ENCODE measurements at places on chromosomes 5 and 9.

DNA sequence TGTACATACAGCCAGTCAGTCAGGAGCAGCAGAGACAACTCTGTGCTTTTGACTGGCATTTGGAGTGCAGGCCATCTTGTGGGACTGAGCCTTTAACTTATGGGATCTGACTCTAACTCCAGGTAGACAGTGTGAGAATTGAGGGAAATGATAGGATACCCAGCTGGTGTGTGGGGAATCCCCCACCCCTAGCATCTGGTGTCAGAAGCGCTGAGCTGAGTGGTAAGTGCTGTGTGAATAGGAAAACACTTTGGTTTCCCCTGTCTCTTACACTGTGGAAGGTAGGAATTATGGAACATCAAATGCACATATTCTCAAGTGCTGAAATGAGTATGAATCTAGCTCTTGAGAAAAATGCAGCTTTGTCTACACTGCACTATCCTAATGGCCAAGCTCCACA lies 43.9 kb downstream of the CCDC125 start:
- DNase-seq = no peak

GRCh38 chr9:17653947-17654465 lies 75.1 kb downstream of the SH3GL2 start:
- no peak for DNase-seq

DNA sequence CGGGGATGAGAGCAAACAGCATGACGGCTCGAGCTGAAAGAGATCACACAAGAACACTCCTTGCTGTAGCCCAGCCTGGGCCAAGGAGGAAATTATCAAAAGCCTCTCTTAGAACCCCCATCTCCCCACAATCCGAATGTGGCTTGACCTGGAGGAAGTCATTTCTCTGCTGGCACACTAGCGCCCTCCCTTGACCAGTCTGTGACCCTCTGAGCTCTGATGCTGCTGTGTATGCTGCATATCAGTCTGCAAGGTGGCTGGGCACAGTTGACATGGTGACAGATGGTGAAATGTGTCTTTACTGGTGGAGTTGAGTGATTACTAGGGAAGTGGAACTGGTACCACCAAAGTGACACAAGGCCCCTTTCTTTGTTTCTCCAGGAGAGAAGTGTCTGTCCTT lies 3.3 kb downstream of the SLC46A2 start:
- no peak for DNase-seq

GRCh38 chr5:65623482-65623881 lies 651 bp downstream of the TRIM23 start:
- DNase-seq = no peak

- DNase-seq = no peak
Observed at GRCh38 chr9:110266795-110267194, 10.5 kb upstream of the TXN start.

DNA sequence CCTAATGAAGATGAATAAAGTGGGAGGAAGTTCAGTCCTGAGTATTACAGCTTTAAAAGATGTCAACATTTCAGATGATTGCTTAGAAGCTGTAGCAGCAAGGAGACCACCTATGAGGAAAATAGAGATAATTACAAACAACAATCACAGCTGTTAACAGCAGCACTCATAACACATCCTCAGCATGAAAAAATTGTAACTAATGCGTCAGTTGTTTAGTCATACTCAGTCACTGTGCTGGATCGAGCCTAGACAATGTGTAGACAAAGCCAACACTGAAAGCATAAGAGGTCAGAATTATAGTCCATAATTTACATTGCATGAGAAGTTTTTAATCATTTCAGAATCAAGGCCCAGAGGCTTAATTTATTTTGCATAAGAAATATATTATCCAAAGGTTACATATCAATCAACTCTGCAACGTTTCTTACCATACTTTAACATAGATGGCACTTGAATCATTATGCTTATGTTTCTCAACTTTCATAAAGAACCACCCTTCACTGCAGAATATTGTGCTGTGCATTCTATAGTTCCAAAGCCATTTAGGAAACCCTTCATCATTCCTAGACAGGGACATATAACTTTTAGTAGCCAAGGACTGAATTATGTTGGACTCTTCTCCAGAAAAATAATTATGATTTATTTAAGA lies 60.2 kb upstream of the HAPLN1 start:
- no peak for DNase-seq

- no peak for DNase-seq
Observed at GRCh38 chr9:129221979-129222635, 44.0 kb upstream of the IER5L start.

DNA sequence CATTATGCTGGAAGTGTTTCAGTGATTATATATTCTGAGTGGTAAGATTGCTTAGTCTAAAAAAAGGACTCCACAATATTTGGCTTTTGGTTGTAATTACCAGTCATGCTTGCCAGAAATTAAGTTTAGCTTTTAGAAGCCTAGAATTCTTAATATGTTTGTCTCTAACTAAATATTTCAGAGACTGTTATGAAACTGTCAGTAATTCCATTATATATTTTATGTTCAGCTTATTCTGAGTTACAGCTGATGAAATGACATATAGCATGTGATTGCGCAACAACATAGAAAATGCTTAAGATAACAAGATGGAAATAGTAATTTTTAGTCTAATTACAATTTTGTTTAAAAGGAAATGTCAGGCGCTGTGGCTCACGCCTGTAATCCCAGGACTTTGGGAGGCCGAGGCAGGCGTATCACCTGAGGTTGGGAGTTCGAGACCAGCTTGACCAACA lies 44.2 kb downstream of the KIAA1958 start:
- no peak for DNase-seq

GRCh38 chr5:162119801-162120200 lies 52.2 kb downstream of the GABRG2 start:
- no peak for DNase-seq

- no peak for DNase-seq
Observed at GRCh38 chr5:170709640-170710039, 73.9 kb upstream of the GABRP start.

DNA sequence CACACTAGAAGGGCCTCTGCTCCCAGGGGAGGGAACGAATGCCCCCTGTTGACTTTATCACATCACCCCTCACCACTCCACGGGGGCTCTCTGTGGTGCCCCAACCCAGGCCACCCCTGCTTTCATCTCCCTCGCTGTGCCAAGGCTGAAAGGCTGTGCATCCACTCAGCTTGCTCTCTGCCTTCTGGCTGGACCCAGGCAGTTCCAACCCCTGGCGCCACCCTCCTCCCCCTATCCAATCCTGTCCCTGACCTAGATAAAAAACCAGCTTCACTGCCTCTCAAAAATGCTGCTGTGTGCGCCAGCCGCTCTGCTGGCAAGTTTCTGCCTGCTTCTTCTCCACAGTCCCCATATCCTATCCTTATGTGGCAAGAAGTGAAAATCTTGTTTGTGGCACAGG lies 22.4 kb upstream of the CORO2A start:
- no peak for DNase-seq

DNA sequence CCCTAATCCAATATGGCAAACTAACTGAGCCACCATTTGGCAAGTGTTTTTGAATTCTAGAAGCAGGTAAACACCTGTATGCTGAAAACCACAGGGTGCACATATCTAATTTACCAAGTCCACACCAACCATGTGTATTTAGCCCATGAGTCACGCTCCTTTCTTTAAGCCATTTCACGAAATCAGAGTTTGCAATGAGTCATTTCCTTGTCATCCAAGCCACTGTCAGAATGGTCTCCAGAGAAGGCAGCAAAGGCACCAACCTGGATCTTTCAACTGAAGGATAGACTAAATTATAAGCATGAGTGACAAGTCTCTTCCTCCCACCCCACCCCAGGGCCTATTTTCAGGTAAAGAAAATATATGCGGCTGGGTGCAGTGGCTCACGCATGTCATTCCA lies 110.0 kb downstream of the PAX5 start:
- DNase-seq = no peak

GRCh38 chr5:38018016-38018415 lies 178.2 kb upstream of the GDNF start:
- DNase-seq = no peak

GRCh38 chr5:79873187-79873586 lies 117.9 kb downstream of the MTX3 start:
- no peak for DNase-seq

- DNase-seq = no peak
Observed at GRCh38 chr9:134404376-134405358, 78.4 kb downstream of the RXRA start.

DNA sequence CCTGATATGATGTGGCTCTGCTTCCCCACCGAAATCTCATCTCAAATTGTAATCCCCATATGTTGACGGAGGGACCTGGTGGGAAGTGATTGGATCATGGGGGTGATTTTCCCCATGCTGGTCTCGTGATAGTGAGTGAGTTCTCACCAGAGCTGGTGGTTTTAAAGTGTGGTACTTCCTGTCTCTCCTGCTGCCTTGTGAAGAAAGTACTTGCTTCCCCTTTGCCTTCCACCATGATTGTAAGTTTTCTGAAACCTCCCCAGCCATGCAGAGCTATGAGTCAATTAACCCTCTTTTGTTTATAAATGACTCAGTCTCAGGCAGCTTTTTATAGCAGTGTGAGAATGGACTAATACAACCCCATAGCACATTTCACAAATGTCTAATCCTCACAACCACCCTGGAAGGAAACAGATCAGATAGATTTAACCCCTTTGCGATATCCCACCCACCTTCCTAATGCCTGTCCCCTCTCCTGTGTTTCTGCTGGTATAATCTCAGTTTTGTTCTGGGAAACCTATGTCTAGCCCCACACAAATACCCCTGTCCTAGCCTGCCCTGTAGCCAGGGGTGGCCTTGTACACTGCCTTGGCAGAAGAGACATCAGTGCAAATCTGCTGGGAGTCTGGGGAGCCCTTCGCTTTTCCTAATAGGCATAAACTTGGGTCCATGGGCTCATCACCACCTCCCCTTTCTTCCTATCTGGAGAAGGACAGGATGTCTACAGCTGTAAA lies 157.0 kb upstream of the RAI14 start:
- DNase-seq = no peak

GRCh38 chr9:120080849-120081248 lies 499.1 kb downstream of the CDK5RAP2 start:
- no peak for DNase-seq

GRCh38 chr5:87053146-87053545 lies 214.5 kb upstream of the RASA1 start:
- no peak for DNase-seq

- no peak for DNase-seq
Observed at GRCh38 chr9:37706290-37706689, 47.3 kb upstream of the TRMT10B start.

DNA sequence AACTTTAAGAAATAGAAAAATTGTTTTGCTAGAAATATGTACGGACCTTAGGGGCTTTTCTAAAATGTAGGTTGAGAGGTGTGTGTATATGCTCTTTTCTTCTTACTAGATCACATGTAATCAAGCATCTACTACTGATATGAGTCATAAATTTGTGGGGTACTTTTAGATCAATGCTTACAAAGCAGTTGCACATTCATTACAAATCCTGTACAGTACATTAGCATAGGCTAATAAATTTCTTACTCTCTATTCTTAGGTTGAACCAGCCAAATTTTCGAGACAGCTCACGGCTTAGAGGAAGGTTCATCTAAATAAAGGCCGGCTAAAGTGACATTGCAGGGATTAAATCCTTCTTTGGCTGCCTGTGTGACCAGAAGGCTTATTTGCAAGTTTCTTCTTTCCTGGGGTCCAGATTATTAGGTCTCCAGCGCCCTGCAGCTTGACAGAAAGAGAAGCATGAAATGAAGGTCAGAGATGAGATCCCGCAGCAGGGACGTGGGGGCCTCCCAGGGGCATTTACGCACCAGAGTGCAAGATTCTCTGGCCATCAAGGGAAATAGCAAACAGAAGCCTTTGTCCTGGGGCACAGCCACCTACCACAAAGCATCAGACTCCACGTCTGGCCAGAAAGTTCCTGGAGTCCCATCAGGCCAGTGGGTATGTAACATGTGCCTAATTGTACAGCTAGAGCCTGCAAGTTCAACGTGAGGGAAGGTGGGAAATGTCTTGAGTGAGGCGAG lies 53.0 kb downstream of the NIM1K start:
- no peak for DNase-seq

DNA sequence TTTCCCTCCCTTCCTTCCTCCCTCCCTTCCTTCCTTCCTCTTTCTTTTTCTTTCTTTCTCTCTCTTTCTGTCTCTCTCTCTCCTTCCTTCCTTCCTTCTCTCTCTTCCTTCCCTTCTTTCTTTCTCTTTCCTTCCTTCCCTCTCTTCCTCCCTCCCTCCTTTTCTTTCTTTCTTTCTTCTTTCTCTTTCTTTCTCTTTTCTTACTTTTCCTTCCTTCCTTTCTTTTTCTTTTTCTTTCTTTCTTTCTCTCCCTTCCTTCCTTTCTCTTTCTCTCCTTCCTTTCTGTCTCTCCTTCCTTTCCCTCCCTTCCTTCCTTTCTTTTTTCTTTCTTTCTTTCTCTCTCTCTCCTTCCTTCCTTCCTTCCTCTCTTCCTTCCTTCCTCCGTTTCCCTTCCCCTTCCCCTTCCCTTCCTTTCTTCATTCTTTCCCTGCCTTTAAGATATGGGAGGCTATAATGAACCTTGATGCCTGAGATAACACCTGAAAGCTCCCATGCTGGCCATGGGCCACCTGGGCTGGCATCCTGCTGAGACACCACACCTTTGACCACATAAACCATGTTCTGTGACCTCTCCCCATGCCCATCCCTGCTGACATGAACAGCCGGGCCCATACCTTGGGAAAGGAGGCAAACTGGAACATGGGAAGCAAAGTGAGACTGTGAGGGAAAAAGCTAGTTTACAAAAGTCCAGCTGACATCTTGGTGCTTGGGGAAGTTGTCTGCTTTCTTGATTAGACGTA lies 197.8 kb upstream of the ZNF618 start:
- no peak for DNase-seq

DNA sequence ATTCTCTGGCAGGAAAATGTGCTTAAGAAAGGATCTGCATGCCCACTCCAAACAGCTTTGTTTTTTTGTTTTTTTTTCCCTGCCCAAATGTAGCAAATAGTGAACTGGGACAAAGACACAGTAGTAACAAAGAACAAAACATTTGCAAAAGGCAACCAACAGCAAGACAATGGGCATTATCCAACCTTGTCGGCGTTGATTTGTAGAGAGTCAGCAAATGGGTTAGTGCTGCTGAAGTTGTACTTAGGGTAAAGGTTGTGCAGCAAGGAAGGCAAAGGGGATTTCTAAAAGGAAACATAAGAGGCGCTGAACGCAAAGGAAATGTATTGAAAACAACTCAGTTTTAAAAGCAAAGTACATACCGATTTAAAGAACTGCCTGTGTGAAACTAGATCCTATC lies 136.2 kb downstream of the MPDZ start:
- DNase-seq = no peak

DNA sequence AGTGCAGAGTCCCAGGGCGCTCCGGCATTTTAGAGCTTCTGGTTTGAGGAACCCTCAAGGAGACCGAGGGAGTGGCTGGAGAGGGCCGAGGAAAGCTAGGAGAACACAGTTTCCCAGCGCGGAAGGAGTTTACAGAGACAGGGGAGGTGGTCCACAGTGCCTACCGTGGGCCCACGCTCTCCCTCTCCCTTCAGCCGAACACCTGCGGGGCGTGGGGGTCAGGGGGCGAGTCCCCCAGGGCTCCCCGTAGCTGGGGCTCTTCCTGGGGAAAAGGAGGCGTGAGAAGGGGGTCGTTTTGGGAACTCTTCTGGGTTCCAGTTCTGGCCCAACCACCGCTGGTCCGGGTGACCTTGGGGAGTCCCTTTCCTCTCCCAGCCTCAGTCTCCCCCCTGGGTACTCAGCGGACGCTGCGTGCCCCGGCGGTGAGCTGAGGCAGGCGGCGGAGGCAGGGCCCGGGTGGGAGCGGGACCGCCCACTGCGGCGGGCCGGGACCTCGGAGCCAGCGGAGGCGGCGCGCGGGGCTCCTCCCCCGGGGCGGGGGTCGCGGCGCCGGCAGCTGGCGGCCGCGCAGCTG lies 368 bp upstream of the FRMPD1 start:
- no peak for DNase-seq

Measured in activated T-helper 1 cell treated with anti-CD3 and anti-CD28 coated beads, Interleukin-2, amount 50 U/mL, for 16 hours (primary cell).